ENCODE measurements at places on chromosomes 7 and 10.
A peak's percentile ranks its signal among the peaks of the same experiment; 100 is the strongest.

DNA sequence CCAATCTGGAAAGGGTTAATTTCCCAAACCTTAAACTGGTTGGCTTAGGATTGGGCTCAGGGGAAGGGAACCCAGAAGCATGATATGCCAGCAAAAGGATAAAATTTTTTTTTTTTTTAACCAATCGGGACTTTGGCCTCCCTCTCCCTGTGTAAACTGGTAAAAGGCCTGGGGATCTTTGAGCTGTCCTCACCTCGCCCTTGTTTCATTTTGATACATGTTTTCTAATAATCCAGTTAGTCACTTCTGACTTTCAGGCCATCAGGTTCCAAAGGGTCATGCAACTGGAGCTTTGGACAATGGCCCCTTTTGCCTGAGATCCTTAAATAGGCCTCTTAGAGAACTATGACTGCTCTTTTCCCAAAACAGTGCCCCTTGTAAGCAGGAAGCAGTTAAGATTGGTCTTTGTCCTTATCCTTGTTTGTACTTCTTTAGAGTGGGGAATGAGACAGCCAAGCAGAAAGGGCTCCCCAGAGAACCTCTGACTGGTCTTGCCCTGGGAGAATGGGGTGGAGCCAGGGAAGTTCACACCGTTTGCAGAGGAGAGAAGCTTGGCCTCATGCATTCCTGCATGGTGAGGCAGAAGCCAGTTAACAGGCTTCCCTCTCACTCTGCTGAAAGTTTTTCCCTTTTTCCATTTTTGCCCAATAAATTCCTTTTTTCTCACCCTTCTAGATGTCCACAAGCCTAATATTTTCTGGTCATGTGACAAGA is 424.2 kb upstream of the CNTNAP2 start:
- peak; percentile 36 for DNase-seq

- no peak for DNase-seq
These were observed 27.8 kb downstream of the DENND10 start for GRCh38 chr10:119131512-119132240.

GRCh38 chr10:33927347-33927746 is 592.9 kb upstream of the NRP1 start:
- DNase-seq: no peak

DNA sequence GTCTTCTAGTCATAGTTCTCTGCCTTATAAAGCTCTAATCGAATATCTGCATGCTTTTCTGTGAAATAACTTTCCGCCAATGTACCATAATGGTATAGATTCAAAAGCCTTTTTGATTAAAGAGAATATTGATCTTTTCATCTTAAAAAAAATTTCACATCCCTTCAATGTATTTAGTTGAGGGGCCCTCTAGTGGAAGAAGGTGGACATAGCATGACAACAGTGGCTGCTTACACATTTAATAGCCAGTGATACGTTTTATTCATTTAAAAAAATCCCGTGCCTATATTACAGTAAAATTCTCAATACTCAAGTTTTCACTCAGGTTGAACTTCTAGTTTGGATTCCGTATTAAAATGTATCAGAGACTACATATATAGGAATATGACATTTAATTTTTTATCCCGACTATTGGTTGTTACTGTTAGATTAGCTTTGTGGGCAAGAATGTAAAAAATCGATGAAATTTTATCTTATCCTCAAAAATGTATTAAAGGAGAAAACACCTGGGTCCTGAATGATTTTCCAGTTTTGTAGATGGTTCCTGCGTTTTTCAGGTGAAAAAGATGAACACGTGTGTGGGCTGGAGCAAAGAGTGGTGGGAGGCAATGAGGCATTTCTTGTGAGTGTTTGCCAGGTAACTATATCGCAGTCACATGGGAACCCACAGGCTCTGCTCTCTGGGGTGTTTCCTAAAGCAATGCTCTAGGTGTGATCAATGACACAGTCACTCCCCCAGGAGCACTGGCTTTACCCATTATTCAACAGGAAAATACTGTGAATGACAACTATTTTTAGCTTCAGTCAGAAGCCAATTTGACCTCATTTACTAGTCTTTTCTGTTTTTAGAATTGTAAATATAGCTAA is 24.1 kb upstream of the PNLIP start:
- DNase-seq: peak; percentile 61

GRCh38 chr7:72325561-72325960 is 86.6 kb downstream of the CALN1 start:
- DNase-seq: no peak

- no peak for DNase-seq
These were observed 13.1 kb upstream of the SGMS1 start for GRCh38 chr10:50636618-50637579.

GRCh38 chr10:93758891-93759410 is 1.2 kb downstream of the LGI1 start:
- no peak for DNase-seq

DNA sequence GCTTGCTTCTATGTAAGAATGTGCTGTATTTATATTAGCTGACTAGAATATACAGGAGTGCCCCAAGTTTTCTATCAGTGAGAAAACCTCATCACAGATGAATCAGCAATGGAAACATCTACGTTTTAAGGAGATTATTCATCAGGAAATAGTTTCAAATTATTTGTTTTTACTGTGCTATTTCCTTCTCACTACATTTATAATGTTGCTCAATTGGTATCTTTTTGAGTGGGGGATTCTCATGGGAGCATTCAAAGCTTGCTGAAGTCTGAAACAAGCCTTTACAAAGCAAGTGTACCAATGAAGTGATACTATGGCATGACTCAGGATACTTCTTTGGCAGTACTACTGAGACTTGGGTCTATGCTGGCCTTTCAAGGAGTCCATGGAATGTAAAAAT is 191.1 kb upstream of the SLC26A5 start:
- DNase-seq: no peak

DNA sequence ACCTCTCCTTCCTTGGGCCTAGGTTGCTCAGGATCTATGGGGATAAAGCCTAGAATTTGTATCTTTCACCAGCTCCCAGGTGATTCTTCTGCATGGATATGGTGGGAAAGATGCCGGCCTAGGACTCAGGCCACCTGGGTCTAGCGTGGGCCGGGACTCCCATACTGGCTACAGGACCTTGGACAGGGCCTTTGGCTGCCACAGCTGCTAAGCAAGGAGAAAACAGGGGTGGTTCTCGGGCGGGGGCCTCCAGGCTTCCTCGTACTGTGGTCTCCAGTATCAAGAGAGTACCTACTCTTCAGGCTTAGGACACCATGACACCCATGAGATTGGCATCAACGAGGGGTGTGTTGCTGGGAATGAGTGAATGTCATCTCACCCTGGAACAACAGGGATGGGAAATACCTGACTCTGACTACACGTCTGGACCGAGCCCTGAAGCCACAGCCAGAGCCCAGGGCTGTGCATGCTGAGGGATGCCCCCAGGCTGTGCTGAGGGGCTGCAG is 120.3 kb upstream of the ADAM12 start:
- DNase-seq: peak; percentile 29

DNA sequence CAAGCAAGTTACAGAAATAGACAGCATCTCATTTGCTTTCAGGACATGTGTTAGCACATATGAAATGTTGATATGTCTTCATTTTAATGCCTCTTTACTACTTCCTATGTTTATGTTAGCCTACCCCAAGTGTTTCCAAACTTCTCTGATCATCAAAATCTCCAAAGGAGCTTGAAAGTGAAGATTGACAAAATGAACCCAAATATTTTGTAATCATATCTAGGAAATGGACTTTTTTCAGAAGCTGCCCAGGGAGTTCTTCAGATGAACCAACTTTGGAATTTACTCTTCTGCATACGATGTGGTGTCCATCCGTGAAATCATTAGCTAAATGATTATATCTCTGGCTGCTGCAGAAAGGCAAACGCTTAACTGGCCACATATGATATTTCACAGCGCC is 101.2 kb upstream of the AOAH start:
- no peak for DNase-seq

DNA sequence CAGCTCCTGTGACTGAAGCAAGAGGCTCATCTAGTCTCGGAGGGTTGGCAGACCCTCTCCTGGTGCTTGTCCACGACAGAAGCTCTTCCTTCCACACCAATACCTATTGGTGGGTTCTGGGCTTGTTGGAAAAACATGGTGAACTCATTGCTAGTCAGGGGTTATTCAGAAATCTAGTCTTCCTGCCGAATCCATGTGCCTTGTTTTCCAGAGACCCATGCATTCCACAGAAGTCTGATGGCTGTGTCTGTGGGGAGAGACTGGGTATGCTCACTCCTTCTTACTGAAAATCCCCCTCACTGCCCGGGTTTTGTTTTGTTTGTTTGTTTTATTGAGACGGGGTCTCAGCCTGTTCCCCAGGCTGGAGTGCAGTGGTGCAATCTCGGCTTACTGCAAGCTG is 138.3 kb downstream of the DNAJB6 start:
- DNase-seq: no peak

GRCh38 chr7:3233301-3233700 is 67.8 kb upstream of the SDK1 start:
- DNase-seq: no peak

GRCh38 chr7:38178695-38179344 is 775 bp downstream of the STARD3NL start:
- DNase-seq: no peak

Data from hepatocyte (in vitro differentiated cells).